ENCODE measurements at places on chromosomes 2 and 18.

- DNase-seq = no peak
Observed at GRCh38 chr2:64440843-64441242, 13.1 kb upstream of the LGALSL start.

DNA sequence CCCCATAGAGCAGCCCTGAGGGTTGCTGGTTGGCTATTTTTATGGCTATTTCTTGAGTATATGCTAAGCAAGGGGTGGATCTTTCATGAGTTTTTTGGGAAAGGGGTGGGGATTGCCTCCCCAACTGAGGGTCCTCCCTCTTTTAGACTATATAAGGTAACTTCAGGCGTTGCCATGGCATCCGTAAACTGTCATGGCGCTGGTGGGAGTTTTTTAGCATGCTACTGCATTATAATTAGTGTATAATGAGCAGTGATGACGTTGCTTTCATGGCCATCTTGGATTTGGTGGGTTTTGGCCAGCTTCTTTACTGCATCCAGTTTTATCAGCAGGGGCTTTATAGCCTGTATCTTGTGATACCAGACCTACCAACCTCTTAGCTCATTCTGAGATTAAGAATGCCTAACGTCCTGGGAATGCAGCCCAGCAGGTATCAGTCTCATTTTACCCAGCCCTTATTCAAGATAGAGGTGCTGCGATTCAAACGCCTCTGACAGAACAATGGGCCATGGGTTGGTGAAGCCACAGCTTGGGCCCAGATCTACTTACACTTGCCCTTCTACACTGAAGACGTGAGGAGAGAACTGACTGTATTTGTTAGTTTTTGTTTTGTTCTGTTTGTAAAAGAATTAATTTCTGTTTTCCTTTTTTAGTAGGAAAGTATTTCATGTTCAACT is 53.8 kb upstream of the TMEM163 start:
- DNase-seq = no peak

GRCh38 chr2:46448641-46449040 is 30.7 kb upstream of the TMEM247 start:
- DNase-seq = no peak

DNA sequence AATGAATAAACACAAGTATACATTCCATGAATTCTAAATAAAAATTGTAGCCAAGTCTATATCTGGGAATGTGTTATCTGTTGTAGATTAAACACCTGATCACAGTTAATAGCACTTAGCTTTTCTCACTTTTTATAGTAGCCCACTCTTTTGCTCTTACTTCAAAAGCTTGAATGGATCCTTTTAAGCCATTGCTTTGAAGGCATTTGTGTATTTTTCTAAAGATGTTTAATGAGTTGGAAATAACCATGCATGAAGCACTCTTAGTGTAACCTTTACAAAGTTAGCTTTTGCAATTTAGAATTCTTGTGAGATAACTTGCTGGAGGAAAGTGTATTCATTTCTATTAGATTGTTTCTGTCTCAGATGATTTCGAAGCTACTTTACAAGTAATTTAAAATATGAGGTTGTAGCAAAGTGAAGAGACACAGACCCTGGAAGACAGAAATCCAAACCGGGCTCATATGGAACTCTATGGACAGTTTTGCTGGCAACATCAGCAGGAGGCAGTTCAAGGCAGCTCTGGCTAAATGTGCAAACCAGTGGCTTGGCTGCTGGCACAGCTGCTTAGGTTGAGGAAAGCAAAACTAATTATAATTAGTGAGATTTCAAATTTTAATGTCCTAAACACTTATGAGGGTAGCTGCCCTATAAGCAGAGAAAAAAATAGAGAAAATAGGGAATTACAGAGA is 469.8 kb upstream of the ZEB2 start:
- no peak for DNase-seq

DNA sequence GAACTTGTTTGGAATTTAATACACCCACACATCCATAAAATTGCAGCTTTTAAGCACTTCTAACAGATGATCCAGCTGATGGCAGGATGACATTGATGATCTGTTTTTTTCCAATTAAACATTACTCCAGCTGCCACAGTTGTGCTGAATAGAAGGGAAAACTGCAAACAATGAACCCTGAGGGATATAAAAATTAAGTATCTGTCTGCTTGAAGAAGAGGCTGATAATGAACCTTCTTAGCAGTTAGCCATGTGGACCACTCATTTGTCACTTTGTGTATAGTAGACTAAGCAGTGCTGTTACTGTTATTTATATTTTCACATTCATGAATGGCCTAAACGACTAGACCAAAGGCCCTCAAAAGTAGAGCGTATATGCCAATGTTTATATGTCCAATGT is 1201.0 kb upstream of the LRRTM1 start:
- no peak for DNase-seq

DNA sequence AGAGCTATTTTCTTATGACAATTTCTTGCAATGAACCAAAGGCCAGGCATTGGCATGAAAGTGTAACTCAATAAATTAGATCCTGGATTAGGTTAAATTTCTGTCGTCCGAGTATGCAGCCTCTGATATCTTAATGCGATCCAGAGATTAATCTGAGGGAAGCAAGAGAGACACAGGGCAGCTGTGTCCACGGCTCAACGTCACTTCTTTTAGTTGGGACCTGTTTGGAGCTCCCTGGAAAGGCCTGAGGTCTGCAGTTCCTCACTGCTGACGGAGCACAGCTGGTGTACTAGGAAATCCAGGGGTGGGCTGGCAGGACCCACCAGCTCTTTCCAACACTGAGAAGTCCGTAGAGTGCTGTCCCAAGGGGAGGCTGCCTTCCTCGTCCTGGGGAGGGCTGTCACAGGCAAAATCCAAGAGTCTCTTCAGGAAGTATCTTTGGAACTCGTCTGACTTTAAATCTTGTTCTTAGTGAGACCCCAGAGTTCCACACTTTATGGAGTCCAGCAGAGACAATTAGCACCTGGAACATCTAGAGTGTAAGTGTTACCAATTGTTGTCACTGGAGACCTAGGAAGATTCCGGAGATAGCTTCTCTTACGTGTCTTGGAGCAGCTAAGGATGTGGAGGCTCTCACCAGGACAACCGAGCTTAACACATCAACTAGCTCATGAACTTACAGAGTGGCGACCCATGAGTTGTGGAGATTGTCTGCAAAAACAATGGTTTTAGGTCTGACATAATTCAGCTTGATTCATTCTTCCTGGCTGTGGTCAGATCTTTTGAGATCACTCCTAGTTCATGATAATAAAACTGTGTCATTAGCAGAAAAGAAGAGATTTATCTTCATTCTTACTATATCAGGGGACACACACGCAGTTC is 173.7 kb downstream of the ACKR3 start:
- DNase-seq = no peak

- DNase-seq = no peak
Observed at GRCh38 chr2:98134172-98135005, 47.4 kb downstream of the VWA3B start.

GRCh38 chr18:5317186-5317585 is 21.7 kb upstream of the ZBTB14 start:
- DNase-seq = no peak

DNA sequence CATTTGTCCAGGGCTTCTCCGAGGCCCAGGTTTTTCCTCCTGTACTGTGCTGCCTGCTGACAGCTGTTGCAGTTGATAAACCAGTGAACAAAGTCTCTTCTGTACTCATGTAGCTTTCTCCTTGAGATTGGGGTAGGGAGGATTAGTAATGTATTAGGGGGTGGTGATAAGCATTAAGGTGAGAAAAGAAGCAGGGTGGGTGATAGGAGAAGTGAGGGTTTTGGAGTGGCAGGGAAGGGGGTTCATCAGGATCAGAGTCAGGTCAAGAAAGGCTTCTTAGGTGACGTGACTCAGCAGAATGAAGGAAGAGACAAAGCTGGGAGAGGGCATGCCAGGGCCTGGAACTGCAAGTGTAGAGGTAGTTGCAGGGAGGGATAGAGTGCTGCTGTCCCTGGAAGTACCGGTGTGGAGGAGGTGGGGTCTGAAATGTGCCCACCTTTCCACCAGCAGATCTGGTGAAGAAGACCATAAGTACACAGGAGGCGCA is 48.7 kb downstream of the PKP4 start:
- DNase-seq = no peak

- DNase-seq = no peak
Observed at GRCh38 chr2:14623237-14623636, 9.3 kb upstream of the LRATD1 start.

- no peak for DNase-seq
Observed at GRCh38 chr2:233468047-233468740, 98.4 kb downstream of the USP40 start.

- no peak for DNase-seq
Observed at GRCh38 chr2:164781394-164781793, 60.2 kb downstream of the COBLL1 start.

GRCh38 chr18:45019469-45019868 is 338.8 kb downstream of the SETBP1 start:
- no peak for DNase-seq

DNA sequence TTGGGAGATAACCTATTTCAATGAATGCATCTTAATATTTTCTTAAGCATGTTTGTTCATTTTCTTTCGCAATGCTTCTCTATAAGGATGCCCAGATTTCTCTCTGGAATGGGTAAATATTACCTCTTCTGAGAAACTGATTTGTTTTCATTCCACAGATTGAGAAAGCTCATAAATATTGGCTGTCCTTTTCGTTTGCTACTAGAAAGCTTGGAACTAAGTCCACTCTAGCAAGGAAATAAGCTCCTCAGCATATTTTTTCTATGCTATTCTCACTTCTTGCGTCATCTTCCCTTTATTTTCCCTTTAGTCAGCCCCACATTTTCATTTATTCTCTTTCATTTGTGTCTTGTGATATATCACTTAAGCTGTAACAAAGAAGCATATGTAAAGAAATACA is 76.3 kb downstream of the ANTXR1 start:
- DNase-seq = no peak

- DNase-seq = no peak
Observed at GRCh38 chr2:96687266-96687665, 44.7 kb downstream of the FER1L5 start.

- DNase-seq = peak; percentile 37
Observed at GRCh38 chr18:26133652-26134051, at the start of gene PSMA8. PSMA8 (plus strand) TSS chr18:26133869; CDS start chr18:26133966, 97 bp downstream.

DNA sequence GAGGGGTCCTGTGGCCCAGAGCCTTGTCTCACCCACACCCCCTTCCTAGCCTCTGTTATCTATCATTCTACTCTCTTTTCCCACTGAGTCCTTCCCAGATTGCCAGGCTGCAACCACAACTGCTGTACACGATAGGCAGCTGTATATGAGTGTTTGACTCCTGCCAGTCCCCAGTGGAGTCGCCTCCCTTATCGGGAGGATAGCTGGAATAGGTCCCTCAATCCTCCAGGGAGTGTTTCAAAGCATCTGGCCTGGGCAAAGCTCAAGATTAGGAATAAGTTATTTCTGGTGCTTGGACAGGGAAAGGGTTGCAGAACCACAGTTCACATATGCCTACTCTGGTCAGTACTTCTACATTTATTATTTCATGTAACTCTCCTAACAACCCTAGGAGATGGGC is 4.8 kb downstream of the MSGN1 start:
- DNase-seq = no peak

- no peak for DNase-seq
Observed at GRCh38 chr2:99420751-99421299, 69.0 kb downstream of the REV1 start.

- no peak for DNase-seq
Observed at GRCh38 chr2:115083225-115083624, 640.8 kb downstream of the DPP10 start.

DNA sequence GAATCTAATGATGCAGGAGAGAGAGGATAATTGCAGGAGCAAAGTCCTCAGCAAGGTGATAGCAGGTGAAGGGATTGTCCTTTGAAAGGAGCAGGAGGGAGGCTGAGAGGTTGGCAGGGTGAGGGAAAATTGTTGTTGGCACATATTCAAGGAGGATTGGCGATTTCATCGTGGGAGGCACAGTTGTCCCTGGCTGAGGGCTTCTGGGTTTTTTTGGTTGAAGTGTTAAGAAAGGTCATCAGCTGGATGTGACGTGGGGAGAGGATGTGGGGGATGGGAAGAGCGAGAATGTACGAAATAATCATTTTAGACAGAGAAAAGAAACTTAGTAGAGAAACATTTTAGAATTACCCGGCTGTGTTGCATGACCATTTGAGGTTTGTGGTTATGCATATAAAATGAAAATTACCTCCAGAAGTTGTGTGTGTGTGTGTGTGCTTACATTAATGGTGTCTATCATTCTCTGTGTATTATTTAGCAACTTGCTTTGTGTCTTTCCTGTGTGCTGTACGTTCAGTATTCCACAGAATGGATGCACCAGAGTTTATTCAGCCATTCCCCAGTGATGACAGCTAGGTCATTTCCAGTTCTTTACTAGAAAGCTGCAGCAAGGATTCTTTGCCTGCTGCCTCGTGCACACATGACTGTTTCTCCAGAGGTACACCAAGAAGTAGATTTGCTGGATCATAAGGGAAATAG is 67.6 kb downstream of the SDC1 start:
- no peak for DNase-seq

- DNase-seq = no peak
Observed at GRCh38 chr2:128594953-128595677, 276.4 kb upstream of the HS6ST1 start.

GRCh38 chr2:26952374-26952773 is 18.1 kb upstream of the MAPRE3 start:
- no peak for DNase-seq

- DNase-seq = no peak
Observed at GRCh38 chr2:26575836-26576564, 65.2 kb downstream of the CIB4 start.

GRCh38 chr18:67467188-67467587 is 49.3 kb downstream of the DSEL start:
- no peak for DNase-seq

- no peak for DNase-seq
Observed at GRCh38 chr2:53826587-53827397, 33.0 kb downstream of the GPR75 start.

DNA sequence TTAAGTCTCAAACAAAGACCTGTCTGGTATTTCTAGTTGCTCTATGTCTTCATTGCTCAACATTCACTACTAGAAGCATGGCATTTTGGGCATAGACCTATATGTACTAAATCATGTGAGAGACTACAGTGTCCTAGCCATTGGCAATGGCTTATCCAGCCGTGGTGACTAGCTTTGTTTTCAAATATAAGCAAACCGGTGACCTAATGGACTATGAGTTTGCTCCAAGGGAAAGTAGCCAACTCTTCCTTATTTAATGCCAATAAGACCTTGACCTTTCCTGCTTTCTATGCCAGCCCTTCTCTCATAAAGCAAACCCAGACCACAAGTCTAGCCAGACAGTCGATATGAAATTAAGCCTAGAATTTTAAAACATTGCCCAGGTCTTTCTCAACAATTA is 113.7 kb upstream of the CREB1 start:
- no peak for DNase-seq

GRCh38 chr2:3298191-3298590 is 79.4 kb downstream of the EIPR1 start:
- no peak for DNase-seq

Measured in effector CD8-positive, alpha-beta T cell (primary cell).